ENCODE measurements at places on chromosomes 3 and 15.

DNA sequence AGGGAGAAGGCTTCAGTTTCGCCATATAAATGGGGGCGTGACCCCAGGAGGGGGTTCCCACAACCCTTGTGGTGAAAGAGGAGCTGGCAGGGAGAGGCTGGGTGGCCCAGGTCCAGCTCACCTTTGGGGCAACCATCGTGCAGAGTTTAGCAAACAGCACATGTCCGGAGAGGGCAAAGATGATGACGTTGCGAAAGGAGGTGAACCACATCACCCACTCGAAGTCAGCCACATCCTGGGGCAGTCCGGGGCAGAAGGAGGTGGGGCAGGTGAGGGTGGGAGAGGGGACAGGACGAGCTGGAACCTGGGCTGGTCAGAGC, 3.7 kb downstream of the HHATL start:
- DNase-seq, result no peak

- DNase-seq, result peak; percentile 71
Observed at GRCh38 chr15:37891766-37892368, 42.6 kb upstream of the TMCO5A start.

DNA sequence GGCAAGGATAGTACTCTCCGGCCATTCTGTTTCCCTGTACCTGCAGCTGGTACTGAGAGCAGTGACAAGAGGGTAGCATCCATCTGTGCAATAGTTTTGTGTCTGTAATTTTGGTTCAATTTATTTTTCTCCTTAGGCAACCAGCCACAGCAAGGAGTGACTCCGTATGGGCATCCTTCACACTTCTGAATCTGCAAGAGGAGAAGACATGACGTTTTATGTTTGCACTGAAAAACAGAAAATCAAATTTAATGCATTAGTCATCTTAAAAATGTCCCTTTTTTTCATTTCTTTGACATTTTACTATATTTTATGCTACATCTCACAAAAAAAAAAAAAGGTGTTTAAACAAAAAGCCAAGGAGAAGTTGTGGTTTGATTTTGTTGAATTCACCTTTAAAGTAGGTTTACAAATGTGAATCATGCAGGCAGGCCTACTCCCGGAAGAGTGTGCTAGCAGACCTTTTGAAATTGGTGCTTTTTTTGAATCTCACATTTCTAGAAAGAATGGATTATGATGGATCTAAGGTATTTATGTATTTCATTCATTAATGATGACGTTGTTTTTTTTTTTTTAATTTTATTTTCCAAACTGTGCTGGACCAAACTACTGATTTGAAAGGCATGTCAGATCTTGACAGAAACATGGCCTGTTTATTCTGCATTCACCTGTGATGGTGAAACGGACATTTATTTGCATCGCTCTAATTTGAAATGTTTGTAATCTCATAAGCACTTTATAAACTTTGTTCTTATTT, 28.1 kb downstream of the IGSF10 start:
- DNase-seq, result no peak

- no peak for DNase-seq
Observed at GRCh38 chr15:94683902-94684301, 452.5 kb downstream of the MCTP2 start.

- DNase-seq, result no peak
Observed at GRCh38 chr3:139617672-139618268, 60.0 kb downstream of the NMNAT3 start.

- peak; percentile 88 for DNase-seq
Observed at GRCh38 chr3:127002195-127003174, 19.6 kb downstream of the PLXNA1 start.

DNA sequence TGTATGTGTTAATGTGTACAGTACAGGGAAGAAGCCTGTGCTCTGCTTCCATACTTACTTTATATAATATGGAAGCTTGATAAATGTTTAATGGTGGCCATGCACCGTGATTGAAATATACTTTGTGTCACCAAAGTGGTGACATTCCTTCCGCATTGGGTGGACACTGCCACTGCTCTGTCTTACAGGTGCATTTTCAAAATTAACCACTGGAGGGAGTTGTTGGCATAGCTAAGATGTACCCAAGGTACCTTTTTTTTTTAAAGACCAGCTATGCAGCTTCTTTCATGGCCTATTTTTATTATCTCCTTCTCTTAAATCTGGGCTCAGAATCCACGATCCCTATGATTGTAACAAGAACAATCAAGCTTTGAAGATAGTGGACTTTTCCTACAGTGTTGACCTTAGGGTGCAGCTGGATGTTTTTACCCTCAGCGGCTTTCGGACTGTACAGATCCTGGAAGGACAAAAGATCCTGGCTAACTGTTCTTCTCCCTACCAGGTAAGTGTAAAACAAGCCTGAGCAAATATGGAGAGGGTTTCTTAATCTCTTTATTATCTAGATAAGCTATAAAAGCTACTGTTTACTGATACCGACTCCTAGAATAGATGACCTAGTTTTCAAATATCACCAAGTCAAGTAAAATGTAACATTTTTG, 21.6 kb upstream of the PAK6 start:
- peak; percentile 69 for DNase-seq

DNA sequence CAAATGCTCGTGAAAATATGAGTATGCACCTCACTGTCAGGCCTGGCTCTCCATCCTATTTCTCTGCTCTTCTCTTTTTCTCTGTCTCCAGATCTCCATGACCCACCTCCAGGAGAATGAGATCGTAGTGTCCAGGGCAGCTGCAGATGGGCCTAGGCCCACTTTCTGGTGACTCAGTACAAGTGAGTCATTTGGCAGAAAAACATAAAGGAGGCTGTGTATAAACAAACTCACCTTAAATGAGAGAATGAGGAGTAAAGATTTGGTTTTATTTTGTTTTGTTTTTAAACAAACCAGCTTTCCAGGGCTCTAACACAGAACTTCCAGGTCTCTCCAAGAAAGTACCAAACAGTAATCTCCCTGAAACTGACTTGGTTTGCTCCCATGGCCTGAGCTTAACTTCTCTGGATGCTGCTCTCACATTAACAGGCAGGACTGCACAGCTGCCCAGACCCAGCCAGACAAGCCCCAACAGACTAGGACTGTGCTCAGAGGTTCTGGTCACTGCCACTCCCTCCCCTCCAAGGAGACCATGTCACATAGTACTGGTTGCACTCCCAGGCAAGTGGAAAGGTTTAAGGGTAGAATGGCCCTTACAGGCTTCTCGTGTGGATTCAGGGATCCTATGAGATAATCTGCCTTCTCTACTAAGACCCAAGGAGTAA, 1.5 kb upstream of the HEG1 start:
- DNase-seq, result peak; percentile 53

DNA sequence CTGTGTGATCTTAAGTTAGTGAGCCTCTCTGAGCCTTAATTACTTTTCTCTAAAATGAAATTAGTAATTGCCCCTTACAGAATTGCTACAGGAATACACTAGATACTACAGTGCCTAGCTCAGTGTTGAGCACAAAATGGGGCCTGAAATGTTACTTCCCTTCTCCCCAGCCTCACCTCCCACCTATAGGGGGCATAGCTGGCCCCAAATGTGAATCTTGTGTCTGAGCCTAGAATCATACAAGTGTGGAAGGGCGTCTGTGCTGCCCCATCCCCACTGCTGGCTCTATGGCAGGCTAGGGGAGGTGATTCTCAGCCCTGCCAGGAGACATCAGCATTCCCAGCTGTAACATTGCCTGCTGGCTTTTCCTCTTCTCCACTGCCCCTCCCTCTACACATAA, 42.7 kb downstream of the IFT122 start:
- DNase-seq, result no peak
